ENCODE measurements at places on chromosomes 6 and 20.
A peak's percentile ranks its signal among the peaks of the same experiment; 100 is the strongest.

GRCh38 chr20:33352258-33353012 is 48.9 kb downstream of the CDK5RAP1 start:
- DNase-seq = no peak

- no peak for DNase-seq
Observed at GRCh38 chr6:32203426-32204267, 11.2 kb upstream of the GPSM3 start.

DNA sequence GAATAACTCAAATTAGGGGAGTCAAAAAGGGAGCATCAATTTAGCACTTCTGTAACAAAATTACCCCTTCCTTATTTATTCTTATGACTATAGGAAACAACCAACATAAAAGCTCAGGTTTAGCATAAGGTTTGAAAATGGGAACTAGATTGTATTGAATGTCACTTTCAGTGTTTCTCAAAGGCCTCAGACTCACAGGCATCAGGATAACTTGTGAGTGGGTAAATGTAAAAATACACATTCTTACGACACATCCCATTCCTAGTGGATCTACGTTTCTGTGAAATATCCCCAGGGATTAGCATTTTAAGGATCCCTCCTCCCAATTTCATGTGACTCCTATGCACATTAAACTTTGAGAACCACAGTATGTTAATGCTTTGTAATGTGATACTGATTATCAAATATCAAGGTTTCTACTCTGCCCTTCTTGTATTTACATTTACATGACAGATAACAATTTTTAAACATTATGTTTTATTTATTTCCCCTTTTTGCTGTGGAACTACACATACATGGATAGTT is 114.8 kb downstream of the HS3ST5 start:
- no peak for DNase-seq

GRCh38 chr6:10749734-10750133 is 2.1 kb downstream of the TMEM14B start:
- no peak for DNase-seq

DNA sequence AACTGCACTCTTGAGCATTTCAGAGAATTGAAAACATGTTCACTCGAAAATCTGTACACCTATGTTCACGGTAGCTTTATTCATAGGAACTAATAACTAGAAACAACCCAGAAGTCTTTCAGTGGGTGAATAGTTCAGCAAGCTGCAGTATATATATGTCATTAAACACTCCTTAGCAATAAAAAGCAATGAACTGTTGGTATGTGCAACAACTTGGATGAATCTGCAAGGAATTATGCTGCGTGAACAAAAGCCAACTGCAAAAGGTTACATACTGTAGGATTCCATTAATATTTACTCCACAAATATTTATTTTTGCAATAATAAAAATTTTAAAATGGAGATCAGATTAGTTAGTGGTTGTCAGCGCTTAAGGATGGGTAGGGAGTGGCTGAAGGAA is 22.1 kb upstream of the FKBP1A start:
- no peak for DNase-seq

- no peak for DNase-seq
Observed at GRCh38 chr6:159260208-159260607, 91.0 kb downstream of the FNDC1 start.

DNA sequence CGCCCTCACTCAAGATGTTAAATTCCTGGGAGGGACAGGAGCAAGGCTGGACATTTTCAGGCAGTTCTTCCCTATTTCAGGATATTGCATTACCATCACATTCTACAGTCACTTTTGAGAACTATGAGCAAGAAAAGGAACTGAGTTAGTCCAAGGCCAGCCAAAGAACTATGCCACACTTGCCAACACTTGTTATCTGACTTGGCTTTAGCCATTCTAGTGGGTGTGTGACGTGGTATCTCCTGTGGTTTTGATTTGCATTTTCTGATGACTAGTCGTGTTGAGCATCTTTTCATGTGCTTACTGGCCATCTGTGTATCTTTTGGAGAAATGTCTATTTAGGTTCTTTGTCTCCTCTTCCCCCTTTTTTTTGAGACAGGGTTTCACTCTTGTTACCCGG is 12.0 kb downstream of the XRN2 start:
- peak; percentile 19 for DNase-seq

DNA sequence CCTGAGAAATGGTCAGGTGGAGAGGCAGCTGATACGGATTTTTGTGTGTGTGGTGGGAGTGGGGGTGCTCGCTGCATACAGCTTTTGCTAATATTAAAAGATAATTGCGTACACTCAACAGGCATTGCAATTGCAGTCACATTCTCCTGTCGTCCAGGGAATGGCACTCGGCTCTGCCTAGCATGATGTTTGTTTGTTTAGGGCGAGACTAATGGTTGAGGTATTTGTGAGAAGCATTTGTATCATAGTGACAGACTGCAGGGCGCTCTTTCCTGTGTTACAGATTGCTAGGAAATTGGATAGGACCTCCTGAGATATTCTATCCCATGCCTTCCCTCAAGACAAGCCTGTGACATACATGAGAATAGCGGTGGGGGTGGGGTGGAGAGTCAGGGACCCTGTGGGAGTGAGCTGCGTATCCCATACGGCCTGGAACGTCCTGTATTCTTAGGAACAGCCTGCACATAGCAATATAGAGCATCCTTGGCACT is 207.4 kb downstream of the SOX4 start:
- no peak for DNase-seq

DNA sequence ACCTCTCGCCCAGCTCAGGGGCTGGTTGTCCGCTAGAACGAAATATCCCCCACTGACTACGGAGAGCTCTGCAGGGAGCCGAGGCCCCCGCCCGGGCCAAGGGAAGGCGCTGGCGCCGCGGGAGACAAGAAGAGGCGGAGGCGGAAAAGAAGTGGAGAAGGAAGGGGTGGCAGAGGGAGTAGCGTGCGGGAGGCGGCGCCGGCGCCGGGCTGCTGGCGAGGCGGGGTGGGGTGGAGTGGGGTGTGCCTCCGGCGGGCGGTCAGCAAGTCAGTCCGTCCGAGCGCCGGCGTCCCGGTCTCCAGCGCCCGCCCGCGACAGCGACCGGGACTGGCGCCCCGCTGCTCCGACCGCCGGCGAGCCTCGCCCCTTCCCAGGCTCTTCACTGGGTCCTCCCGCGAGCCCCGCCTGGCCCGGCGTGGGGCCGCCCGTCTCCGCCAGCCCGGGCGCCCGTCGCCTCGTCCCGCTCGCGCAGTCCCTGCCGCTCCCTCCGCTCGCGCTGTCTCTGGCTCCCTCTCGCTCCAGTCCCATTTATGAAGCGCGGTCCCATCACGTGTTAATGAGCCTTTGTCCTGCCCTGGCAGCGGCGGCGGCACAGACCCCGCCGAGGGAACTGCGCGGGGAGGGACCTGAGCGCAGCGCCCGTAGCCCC is at the start of gene CNR1:
TSS of gene CNR1 (minus strand) at position 504 of the 649 bp plus-strand sequence. CDS start 21,073 bp downstream, outside the sequence.
- DNase-seq = peak; percentile 83

GRCh38 chr20:37346535-37347346 is 801 bp downstream of the SRC start:
- no peak for DNase-seq

GRCh38 chr6:147384029-147384428 is 124.5 kb upstream of the SAMD5 start:
- DNase-seq = no peak
